RKO (cell line): ENCODE measurements at places on chromosomes 4 and X.

- DNase-seq: no peak
Observed at GRCh38 chrX:143580266-143580665, 55.6 kb downstream of the SLITRK4 start.

- DNase-seq: no peak
Observed at GRCh38 chr4:123786920-123787319, 390.3 kb downstream of the SPRY1 start.

DNA sequence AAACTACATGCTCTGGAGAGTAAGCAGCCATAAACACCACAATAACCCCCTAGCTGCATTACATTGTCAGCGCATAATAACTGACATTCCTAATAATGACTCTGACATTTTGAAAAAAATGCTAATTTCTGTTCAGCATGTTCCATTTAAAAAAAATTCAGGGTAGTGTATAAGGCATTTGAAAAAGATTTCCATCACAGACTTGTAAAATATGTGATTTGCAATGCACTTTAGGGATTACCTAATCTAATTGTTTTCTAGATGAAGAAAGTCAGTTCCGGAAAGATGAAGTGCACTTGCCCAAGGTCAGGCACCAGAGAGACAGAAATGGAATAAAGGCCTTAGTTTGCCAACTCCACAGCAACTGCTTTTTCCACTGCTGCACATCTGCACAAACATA, 55.3 kb downstream of the FANCB start:
- no peak for DNase-seq

DNA sequence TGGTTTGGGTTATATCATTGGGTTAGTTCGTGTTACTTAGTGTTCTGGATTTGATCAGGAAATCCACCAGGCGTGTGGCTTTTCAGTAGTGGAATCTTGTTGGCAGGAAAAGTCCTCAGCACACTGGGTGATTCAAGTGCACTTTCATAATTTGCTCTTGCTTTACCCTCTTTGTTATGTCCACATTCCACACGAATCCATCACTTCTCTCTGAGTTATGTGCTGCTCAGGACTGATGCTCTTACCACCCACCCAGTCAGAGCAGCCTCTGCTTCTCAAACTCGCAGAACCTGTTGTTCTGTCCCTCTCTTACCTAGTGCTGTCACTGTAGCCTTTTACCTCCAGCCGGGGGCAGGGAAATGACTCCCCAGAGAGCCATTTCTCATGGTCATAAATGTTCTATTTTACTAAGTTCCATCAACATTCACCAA, 37.2 kb upstream of the SCRG1 start:
- peak; percentile 4 for DNase-seq

DNA sequence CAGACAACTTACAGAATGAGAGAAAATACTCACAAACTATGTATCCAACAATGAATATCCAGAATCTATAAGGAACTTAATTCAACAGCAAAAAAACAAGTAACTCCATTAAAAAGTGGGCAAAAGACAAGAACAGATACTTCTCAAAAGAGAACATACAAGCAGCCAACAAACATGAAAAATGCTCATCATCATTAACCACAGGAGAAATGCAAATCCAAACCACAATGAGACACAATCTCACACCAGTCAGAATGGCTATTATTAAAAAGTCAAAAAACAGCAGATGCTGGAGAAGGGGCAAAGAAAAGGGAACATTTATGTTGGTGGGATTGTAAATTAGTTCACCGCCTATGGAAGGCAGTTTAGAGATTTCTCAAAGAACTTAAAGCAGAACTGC, 150.3 kb downstream of the FGF16 start:
- DNase-seq: no peak
